AG04450 (cell line): ENCODE measurements at places on chromosomes 13 and 19. TPM values are rescaled to one million over a fixed set of nuclear protein-coding genes. Genes with fewer than 3 reads are reported as not detected.

- DNase-seq: no peak
Measured at GRCh38 chr19:55692681-55693081, 17.7 kb downstream of the EPN1 start.

Gene CEACAM6
- not detected in 2 replicates for polyA plus RNA-seq

DNA sequence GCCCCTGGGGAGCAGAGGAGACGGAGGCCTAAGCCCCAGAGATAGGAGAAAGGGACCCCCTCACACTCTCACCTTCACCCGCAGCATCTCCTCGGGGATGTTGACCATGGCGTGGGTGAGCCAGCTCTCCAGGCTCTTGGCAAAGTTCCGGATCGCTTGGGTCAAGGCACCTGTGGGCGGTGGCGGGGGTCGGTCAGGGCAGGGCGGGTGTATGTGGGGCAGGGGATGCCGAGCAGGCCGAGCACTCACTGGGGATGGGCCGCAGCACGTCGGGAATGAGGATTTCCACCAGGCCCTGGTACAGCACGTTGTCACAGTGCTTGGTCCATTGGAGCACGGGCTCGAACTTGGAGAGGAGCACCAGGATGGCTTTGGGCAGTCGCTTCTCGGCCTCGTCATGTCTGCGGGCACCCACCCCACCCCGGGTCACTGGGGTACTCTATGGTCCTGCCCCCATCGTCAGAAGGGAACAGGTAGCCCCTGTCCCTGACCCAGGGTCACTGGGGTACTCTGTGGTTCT lies 13.1 kb downstream of the DCAF15 start:
- DNase-seq: no peak

Gene HPN
- polyA plus RNA-seq: not detected in 2 replicates
